NCI-H524 treated with DMSO at 0.1 percent for 48 hours (cell line): ENCODE measurements at places on chromosomes 6 and 20.

DNA sequence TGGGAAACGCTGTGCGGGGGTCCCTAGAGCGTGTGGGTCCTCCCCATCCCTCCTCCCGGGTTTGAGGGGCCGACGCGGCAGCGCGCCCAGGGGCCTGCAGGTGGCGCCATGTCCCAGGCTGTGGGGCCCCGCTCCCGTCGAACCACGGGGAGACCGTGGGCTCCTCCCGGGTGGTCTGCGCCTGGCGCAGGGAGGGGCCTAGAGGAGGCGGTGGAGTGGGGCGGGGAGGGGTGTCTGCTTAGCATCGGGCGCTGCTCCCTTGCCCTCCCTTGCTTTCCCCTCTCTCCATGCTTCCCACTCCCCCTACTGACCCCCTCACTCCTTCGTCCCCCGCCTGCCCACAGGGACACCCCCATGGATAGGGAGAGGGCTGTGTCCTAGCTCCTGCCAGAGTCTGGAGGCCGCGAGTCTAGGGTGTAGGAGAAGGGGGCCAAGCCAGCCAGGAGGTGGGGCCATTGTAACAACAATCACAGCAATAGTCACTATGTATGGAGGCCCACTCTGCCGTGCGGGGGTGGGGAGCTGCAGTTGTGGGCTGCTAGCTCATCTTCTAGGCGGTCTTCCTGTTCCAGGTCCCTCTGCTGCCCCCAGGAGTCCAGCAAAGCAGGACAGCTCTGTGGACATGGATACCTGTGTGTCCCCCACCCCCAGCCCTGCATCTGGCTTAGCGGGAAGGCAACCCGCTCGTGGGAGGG is 51.7 kb downstream of the CHMP4B start:
- peak; percentile 28 for DNase-seq

DNA sequence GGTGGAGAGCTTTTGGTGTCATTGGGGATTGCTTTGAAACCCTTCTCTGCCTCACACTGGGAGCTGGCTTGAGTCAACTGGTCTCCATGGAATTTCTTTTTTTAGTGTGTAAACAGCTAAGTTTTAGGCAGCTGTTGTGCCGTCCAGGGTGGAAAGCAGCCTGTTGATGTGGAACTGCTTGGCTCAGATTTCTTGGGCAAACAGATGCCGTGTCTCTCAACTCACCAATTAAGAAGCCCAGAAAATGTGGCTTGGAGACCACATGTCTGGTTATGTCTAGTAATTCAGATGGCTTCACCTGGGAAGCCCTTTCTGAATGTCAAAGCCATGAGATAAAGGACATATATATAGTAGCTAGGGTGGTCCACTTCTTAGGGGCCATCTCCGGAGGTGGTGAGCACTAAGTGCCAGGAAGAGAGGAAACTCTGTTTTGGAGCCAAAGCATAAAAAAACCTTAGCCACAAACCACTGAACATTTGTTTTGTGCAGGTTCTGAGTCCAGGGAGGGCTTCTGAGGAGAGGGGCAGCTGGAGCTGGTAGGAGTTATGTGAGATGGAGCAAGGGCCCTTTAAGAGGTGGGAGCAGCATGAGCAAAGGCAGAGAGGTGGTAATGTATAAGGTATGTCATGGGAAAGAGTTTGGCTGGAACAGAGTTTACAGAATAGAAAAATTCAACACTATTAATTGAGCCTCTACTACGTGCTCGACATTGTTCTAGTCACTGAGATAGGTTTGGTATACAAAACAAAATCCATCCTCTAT is 31.2 kb downstream of the SRSF3 start:
- peak; percentile 36 for DNase-seq

- no peak for DNase-seq
Measured at GRCh38 chr6:156413154-156413553, 364.0 kb upstream of the ARID1B start.

GRCh38 chr6:125810445-125810844 is 19.7 kb downstream of the NCOA7 start:
- DNase-seq = peak; percentile 54

DNA sequence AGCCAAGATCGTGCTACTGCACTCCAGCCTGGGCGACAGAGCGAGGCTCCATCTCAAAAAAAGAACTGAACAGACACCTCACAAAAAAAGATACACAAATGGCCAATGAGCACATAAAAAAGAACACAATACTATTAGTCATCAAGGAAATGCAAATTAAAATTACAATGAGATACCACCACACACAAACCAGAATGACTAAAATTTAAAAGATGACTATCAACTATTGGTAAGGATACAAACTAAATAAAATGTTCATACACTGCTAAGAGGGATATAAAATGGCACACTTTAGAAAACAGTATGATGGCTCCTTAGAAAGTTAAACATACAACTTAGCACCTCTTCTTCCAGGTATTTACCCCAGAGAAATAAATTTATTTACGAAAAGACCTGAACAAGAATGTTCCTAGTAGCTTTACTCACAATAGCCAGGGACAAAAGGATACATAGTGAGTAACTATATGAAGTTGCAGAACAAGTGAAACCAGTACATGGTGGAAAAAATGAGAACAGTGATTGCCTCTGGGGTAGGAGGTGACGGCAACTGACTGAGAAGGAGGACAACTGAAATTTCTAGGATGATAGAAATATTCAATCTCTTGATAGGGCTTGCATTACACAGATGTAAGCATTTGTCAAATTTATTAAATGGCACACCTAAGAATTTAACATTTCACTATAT is 53.2 kb downstream of the FAM8A1 start:
- DNase-seq = no peak

- no peak for DNase-seq
Measured at GRCh38 chr20:36367907-36368799, 62.0 kb downstream of the DLGAP4 start.

GRCh38 chr6:34236131-34236442 is 586 bp upstream of the HMGA1 start:
- no peak for DNase-seq

DNA sequence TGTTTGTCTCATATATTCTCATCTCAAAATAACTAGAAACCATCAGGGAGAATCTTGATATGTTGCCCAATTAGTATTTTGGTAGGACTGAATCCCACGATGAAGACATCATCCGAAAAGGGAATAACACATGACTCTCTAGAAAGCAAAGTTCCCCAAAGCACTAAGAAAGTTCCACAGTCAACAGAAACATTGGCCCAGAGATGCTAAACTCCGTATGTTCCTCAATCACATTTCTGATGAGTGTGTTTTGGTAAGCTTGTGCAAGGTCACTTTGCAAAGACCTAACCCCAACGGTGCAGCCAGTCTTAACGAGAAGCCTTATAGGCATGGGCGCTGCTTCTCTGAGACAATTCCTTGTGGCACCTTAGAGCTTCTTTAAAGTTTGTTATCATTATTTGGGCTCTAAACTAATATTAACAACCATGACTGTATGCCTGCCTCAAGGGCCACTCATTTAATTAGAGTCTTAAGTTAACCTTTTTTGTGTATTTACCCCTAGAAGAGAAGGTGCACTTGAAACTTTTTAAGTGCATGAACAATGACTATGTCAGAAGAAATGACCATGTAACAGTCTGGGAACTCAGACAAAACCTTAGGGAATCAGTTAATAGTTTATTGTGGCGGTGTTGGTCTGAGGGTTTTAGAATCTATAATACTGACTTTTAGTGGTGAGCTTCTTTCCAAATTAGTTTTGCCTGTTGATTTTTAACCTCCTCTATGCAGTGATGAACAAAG is 202.0 kb upstream of the RAB32 start:
- DNase-seq = no peak

GRCh38 chr20:9202420-9203080 is 133.7 kb downstream of the PLCB4 start:
- no peak for DNase-seq

DNA sequence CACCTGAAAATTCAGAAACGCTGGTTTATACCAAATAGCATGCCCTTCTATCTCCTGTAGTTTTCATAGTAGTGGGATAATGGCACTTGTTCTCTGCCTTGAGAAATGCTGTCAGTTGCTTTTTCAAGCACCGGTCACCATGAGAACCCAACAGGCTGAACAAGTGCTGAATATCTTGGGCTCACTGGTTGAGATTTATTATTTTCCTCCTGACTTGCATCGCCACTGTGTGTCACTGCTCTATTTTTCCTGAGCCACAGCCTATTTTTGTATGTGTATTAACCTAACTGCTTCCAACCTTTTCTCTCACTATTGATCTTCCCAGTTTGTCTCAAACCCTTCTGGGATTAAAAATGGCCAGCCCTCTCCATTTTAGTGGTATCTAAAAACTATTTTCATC is 71.9 kb downstream of the OPN5 start:
- DNase-seq = no peak

DNA sequence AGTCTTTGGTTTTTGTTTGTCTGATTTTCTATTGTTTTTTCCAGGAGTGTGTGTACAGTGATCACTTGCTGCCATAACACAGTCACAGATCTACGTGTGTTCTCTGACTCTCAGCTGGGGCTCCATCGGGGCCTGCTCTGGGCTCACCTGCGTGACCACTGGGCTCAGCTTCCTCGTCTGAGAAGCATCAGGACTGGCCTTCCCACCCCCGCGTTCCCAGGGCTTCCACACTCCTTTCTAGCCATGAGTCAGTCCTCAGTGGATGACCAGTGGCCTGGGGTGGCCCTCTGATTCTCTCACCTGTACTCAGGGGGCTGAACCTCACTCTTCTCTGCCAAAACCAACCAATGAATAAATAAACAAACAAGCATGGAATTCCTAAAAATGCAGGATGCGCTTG is 14.5 kb downstream of the THBS2 start:
- DNase-seq = no peak

- DNase-seq = no peak
Measured at GRCh38 chr20:63212792-63213191, 3.1 kb downstream of the YTHDF1 start.

DNA sequence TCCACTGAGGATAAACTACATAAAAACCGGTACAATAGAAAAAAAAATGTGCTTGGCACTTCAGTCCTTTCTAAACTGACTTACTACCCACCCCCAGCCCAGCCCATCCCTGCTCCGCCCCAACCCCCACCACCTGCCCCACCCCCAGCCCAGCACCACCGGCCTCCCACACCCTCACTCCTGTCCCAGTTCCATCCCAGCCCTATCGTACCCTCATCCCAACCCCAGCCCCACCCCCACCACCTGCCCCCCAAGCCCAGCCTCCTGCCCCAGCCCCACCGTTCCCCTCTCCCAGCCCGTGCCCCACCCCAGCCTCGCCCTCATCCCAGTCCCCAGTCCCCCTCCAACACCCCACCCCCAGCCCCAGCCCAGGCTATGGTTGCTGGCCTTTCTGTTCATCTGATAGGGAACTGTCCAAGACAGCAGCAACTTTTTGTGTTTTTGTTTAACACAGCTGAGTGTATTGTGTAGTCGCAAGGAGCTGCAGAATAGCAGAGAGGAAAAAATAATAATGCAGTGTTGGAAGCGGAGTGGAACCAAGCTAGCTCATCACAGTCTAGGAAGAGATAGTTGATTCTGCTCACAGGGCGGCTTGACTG is 61.9 kb downstream of the SASH1 start:
- no peak for DNase-seq

DNA sequence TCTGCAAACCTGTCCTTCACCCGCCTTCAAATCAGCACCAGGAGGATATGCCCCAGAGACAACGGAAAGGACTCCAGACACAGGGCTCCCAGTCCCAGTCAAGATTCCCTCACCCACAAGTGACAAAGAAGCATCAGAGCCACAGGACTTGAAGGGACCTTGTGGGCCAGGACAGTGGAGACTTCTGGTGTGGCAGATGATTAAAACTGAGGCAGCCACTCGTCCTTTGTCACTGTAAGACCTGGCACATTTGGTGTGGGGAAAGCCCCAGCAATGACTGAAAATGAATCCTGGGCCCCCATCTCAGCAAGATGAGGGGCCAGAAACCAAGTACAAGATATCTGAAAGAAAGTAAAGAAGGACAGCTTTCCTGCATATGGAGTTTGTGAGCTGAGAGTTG is 15.6 kb upstream of the GMPR start:
- no peak for DNase-seq

DNA sequence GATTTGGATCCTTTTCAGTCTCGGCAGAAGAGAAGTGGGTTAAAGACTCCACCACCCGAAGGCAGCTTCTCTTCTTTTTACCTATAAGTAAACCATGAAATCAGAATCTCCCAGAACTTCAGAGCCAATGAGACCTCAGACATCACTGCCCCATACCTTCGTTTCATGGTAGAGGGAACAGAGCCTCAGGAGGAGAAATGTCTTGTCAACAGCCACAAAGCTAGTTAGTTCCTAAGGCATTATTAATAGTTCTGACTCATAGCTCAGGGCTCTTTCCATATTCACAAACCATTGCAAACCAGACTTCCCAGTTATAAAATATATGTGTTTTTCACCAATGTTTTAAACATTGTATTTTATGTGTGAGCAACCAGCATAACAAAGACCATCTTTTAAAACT is 118.7 kb upstream of the RIPOR2 start:
- DNase-seq = no peak

DNA sequence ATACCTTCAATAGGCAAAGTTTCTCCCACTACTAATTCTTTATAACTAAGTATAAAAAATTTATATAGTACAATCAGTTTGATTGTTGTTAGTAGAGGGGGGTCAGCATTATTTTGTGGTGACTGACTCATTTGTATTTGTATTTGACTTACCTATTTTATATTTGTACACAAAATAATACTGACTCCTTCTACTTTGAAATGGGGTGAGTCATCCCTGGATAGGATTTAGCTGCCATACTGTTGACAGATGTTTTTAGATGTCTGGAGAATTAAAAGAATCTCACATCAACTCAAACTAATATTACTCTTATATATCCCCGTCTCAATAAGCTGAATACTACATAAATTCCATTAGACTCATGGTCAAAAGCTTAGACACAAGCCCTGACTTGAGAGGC is 114.9 kb downstream of the FRK start:
- no peak for DNase-seq

DNA sequence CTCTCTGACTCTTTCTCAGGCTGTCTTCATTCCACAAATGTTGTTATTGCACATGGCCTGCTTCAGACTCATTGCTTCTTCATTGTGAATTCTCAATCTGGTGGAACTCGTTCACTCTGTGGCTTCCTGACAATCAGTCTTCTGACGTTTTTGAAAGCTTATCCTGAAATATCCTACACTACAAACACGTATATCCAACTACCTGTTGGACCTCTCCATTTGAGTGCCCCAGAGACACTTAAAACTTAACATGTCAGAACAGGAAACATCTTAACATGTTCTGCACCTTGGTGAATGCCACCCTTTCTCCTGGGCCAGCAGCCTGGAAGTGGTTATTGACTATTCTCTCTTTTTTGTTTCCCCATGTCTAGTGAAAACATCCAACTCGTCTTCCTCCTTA is 50.8 kb downstream of the AIG1 start:
- no peak for DNase-seq

DNA sequence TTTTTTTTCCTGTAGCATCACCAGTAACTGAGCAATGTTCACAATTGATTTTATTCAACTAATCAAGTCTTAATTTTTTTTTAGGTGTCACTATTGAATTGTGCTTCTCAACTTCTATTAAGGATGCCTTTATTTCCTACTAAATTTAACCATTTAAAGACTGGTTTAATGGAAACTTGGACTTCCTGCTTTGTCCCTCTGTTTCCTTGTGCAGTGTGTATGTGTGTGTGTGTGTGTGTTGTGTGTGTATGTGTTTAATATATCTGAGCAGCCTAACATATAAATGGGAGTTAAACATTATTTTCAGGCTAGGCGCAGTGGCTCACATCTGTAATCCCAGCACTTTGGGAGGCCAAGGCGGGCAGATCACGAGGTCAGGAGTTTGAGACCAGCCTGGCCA is 1.8 kb downstream of the SERPINB6 start:
- no peak for DNase-seq
